B cell (primary cell): ENCODE measurements at places on chromosomes 1 and 21. TPM values are rescaled to one million over a fixed set of nuclear protein-coding genes. Genes with fewer than 3 reads are reported as not detected.

GRCh38 chr1:237197470-237198425 lies 155.8 kb downstream of the RYR2 start:
- H3K36me3 ChIP-seq: no peaks in the 10 kb centered on the region
- H3K4me3 ChIP-seq: no peak overlapping the region
- H3K4me1 ChIP-seq: no peaks in the 10 kb centered on the region
- no peak overlapping the region for H3K27ac ChIP-seq
- no peak for DNase-seq

DNA sequence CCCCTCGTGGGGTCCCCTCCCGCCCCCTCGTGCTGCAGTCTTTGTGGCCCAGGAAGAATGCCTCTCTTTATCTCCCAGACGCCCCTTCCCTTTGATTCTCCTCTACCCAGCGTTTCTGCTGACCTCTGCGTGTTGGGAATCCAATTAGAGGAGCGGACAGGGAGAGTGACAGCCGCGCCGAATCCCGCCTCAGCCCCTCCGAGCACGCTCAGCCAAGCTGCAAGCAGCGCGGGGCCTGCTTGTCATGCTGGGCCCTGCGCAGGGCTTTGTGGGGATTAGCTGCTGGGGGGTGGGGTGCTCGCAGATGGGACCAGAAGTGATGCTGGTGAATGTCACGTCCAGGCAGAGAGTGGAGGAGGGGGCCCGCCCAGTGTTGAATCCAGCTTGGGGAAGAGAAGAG lies 91.1 kb downstream of the EPHB2 start:
- H3K4me1 ChIP-seq: no peaks in the 10 kb centered on the region
- H3K27ac ChIP-seq: no peak overlapping the region
- no peaks in the 10 kb centered on the region for H3K27me3 ChIP-seq
- no peaks in the 10 kb centered on the region for H3K36me3 ChIP-seq
- no peak overlapping the region for H3K4me3 ChIP-seq
- no peak for DNase-seq

GRCh38 chr1:107926436-107927080 lies 38.4 kb downstream of the VAV3 start:
- no peaks in the 10 kb centered on the region for H3K36me3 ChIP-seq
- DNase-seq: no peak
- H3K4me3 ChIP-seq: no peak overlapping the region

DNA sequence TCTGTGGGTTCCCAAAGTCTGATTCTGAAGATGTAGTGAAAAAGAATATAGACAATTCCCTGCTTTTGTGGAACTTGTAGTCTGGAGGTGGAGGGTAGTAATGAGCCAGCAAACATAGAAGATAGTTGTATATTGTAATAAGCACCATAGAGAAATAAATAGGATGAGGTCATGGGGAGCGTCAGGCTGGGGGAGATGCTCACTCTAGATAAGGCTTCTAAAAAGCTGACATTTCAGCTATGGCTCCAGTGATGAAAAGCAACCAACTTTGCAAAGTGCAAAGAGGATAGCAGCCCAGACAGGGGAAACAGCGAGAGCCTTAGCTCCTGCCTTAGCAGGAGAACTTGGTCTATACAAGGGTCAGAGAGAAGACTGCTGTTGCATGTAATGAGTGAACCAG lies 98.0 kb upstream of the RALGPS2 start:
- no peak for DNase-seq
- no peaks in the 10 kb centered on the region for H3K36me3 ChIP-seq
- peaks cover 26% of the 10 kb centered on the region for H3K4me1 ChIP-seq

DNA sequence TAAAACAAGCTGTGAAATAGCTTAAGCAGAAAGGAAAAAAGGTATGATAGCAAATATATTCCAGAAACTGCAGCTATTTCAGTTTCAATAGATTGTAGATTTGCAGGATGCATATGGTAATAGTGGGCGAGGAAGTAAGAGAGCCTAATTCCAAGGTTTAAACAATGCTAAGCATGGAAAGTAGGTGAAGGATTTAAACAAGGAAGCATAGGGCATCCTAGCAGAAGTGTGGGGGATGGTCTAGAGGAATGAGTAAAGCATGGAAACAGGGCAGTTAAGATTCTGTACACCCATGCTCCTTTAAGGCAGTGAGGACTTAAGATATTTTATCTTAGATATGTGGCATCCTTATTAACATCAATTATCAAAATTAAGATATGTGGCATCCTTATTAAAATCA lies 2.6 kb downstream of the IVNS1ABP start:
- peaks cover 48% of the 10 kb centered on the region for H3K4me1 ChIP-seq
- DNase-seq: no peak
- H3K27ac ChIP-seq: no peak overlapping the region
- no peak overlapping the region for H3K4me3 ChIP-seq
- H3K27me3 ChIP-seq: no peaks in the 10 kb centered on the region

DNA sequence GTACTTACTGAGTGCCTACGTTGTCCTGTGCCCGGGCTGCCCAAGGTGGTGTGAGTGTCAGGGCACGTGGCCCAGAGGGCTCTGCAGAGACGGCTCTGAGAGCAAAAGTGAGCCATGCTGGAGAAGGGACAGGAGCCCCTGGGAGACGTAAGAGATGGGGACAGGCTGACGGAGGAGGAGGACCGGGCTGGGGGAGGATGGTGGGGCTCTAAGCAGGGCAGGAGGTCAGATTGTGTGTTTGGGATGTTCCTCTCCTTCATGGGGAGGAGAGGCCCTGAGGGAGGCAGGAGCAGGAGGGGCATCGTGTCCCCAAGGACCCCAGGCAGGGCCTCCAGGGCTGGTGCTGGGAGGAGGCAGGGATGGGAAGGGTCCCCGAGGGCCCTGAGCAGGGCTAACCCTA lies 158.9 kb downstream of the PCBP3 start:
- no peaks in the 10 kb centered on the region for H3K4me1 ChIP-seq
- H3K36me3 ChIP-seq: no peaks in the 10 kb centered on the region

DNA sequence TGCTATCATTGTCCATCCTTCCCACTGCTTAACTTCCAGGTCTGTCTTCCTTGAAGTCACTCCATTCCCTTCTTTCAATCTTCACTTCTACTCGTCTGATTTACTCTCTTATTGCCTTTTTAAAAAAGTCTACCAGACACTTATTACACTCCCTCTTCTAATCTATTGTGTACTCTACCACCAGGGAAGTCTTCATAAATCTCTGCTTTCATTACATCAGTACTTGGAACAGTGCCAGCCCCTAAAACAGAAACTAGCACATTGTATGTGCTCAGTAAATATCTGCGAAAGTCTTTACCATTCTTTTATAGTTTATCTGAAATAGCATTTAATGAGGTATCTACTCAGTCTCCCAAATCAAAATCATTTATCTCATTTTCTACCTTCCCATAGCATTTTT lies 236.4 kb downstream of the USH2A start:
- no peak overlapping the region for H3K4me3 ChIP-seq
- no peaks in the 10 kb centered on the region for H3K4me1 ChIP-seq
- no peaks in the 10 kb centered on the region for H3K36me3 ChIP-seq
- no peaks in the 10 kb centered on the region for H3K27me3 ChIP-seq
- no peak overlapping the region for H3K27ac ChIP-seq
- DNase-seq: no peak

DNA sequence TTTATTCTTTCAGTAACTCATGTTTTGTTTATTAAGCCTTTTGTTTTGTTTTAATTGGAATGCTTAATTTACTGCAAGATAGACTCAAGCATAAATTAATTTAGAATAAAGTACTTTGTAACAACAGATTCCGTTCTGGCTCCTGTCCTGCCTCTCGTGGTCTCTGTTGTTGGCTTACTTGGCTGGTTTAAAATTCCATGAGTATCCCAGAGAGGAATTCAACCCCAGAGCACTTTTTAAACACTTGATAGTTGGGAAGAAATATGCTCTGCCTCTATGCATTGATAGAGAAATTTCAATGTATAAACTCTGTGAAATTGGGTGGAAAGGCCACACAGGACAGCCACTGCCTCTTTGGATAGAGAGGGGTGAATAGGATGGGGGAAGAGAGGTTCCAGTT lies 89.7 kb downstream of the ATP5PO start:
- H3K27ac ChIP-seq: no peak overlapping the region
- no peaks in the 10 kb centered on the region for H3K4me1 ChIP-seq
- no peak overlapping the region for H3K4me3 ChIP-seq
- no peaks in the 10 kb centered on the region for H3K27me3 ChIP-seq
- no peak for DNase-seq

GRCh38 chr1:25256578-25256965 lies 9.3 kb upstream of the RSRP1 start:
- H3K4me1 ChIP-seq: no peaks in the 10 kb centered on the region
- peak; percentile 2 for DNase-seq
- H3K4me3 ChIP-seq: no peak overlapping the region
- H3K27me3 ChIP-seq: no peaks in the 10 kb centered on the region
- H3K36me3 ChIP-seq: no peaks in the 10 kb centered on the region
- no peak overlapping the region for H3K27ac ChIP-seq

DNA sequence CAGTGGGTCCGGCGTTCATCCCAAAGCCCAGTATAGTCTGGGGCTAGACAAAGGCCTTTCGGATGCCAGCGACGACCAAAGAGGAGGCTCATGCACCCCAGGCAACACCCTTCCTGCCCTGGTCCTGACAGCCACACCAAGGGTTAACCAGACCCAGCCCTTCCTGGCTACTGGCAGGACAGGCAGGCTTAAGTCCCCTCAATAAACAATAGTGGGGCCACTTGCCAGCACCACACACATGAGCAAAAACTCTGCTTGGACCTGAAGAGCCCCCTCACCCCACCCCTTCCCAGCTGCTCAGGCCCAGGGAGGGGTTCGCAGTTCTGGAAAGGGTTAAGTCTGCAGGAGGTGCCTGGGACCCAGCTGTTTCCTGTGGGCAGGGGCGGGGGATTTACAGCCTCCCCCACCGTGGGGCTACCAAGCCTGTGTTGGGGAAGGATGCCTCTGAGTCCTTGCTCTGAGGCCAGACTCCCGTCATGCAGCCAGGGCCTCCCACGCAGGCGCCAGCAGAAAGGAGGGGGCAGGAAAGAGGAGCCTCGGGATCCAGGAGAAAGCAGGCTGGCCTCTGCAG lies 18.2 kb downstream of the PHLDA3 start:
- H3K27me3 ChIP-seq: no peaks in the 10 kb centered on the region
- H3K36me3 ChIP-seq: no peaks in the 10 kb centered on the region
- no peak for DNase-seq
- no peak overlapping the region for H3K4me3 ChIP-seq
- H3K27ac ChIP-seq: no peak overlapping the region

DNA sequence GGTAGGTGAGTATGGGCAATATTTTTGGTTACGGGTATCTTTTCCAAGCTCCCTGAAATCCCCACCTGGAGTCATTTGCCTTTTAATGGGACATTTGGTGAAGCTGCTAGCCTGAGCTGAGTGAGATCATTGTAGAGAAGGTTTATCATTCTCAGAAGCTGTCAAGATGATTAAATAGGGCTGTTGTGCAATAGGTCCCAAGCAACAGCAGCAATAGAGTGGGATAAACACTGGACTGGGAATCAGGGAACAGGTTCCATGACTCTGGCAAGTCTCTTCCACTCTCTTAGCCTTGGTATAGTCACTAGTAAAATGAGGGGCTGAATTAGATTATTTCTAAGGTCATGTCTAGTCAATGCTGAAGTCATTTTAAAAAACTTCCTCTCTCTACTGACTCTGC lies 30.3 kb upstream of the FAM78B start:
- H3K27me3 ChIP-seq: no peaks in the 10 kb centered on the region
- no peak overlapping the region for H3K4me3 ChIP-seq
- H3K27ac ChIP-seq: no peak overlapping the region

GRCh38 chr1:215160351-215160750 lies 77.8 kb downstream of the KCNK2 start:
- H3K27me3 ChIP-seq: no peaks in the 10 kb centered on the region
- no peak overlapping the region for H3K4me3 ChIP-seq
- no peaks in the 10 kb centered on the region for H3K4me1 ChIP-seq
- H3K27ac ChIP-seq: no peak overlapping the region

GRCh38 chr1:89607156-89607555 lies 25.8 kb upstream of the LRRC8C start:
- H3K27ac ChIP-seq: peak overlapping the region; percentile 52
- H3K4me3 ChIP-seq: no peak overlapping the region
- no peaks in the 10 kb centered on the region for H3K36me3 ChIP-seq
- no peaks in the 10 kb centered on the region for H3K27me3 ChIP-seq
- peaks cover 44% of the 10 kb centered on the region for H3K4me1 ChIP-seq

DNA sequence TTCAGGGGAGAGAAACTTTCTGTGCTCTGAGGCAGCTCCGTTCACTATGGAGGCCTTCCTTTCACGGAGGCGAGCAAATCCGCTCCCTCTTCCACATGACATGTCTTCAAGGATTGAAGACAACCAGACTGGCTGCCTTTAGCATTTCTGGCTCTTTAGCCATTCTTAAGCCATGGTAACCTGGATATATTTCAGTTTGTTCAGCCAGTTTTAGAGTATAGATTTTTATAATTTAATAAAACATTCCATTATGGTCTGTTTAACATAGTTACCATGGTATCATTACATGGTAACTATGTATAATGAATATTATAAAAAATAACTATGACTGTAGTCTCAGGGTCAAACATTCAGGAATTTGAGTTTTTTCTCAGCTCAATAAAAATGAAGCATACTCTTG lies 54.2 kb upstream of the NFIA start:
- no peaks in the 10 kb centered on the region for H3K4me1 ChIP-seq
- H3K36me3 ChIP-seq: no peaks in the 10 kb centered on the region
- no peaks in the 10 kb centered on the region for H3K27me3 ChIP-seq
- no peak overlapping the region for H3K4me3 ChIP-seq

GRCh38 chr1:25748531-25749205 lies 51.3 kb upstream of the SELENON start:
- H3K27me3 ChIP-seq: no peaks in the 10 kb centered on the region
- no peaks in the 10 kb centered on the region for H3K4me1 ChIP-seq
- no peaks in the 10 kb centered on the region for H3K36me3 ChIP-seq
- no peak overlapping the region for H3K27ac ChIP-seq

GRCh38 chr1:151326619-151327222 lies 495 bp downstream of the PI4KB start:
- no peaks in the 10 kb centered on the region for H3K27me3 ChIP-seq
- DNase-seq: peak; percentile 81
- peaks cover 21% of the 10 kb centered on the region for H3K4me1 ChIP-seq

Gene NBPF4
- total RNA-seq: not detected in 2 replicates

Gene FOXO6
- total RNA-seq: 0.15 and 0.17 TPM in 2 replicates

Gene HES3
- total RNA-seq: not detected in 2 replicates

Gene NBL1
- 0.74 TPM in 1 of 2 replicates, not detected in the other for total RNA-seq

Gene FALEC
- 2.0 and 2.6 TPM in 2 replicates for total RNA-seq

Gene NAV1
- 4.3 and 4.7 TPM in 2 replicates for total RNA-seq

Gene HSD3B1
- total RNA-seq: not detected in 2 replicates

Gene PUM1
- total RNA-seq: 177 and 179 TPM in 2 replicates

Gene PIP5K1A
- 76.1 and 78.4 TPM in 2 replicates for total RNA-seq

Gene SAMD11
- not detected in 2 replicates for total RNA-seq

Gene RGS16
- 3.1 and 3.3 TPM in 2 replicates for total RNA-seq

Gene ZNF648
- not detected in 2 replicates for total RNA-seq

Gene KRTAP20-4
- not detected in 2 replicates for total RNA-seq

Gene LYPD8
- total RNA-seq: not detected in 2 replicates

Gene CBR3
- total RNA-seq: 11.1 and 11.3 TPM in 2 replicates

Gene GSTM2
- total RNA-seq: 42.9 and 43.3 TPM in 2 replicates

Gene ADAMTS5
- total RNA-seq: not detected in 2 replicates

Gene SIK1
- 81.1 and 97.7 TPM in 2 replicates for total RNA-seq

Gene RPE65
- not detected in 2 replicates for total RNA-seq

Gene IVL
- not detected in 2 replicates for total RNA-seq

Gene DCST1
- not detected in 2 replicates for total RNA-seq

Gene OLFML2B
- 0.12 TPM in 1 of 2 replicates, not detected in the other for total RNA-seq

Gene PTAFR
- 4.7 and 5.9 TPM in 2 replicates for total RNA-seq

Gene EXTL1
- 0.12 TPM in 2 replicates for total RNA-seq
